ENCODE measurements at places on chromosomes 5 and 9.

DNA sequence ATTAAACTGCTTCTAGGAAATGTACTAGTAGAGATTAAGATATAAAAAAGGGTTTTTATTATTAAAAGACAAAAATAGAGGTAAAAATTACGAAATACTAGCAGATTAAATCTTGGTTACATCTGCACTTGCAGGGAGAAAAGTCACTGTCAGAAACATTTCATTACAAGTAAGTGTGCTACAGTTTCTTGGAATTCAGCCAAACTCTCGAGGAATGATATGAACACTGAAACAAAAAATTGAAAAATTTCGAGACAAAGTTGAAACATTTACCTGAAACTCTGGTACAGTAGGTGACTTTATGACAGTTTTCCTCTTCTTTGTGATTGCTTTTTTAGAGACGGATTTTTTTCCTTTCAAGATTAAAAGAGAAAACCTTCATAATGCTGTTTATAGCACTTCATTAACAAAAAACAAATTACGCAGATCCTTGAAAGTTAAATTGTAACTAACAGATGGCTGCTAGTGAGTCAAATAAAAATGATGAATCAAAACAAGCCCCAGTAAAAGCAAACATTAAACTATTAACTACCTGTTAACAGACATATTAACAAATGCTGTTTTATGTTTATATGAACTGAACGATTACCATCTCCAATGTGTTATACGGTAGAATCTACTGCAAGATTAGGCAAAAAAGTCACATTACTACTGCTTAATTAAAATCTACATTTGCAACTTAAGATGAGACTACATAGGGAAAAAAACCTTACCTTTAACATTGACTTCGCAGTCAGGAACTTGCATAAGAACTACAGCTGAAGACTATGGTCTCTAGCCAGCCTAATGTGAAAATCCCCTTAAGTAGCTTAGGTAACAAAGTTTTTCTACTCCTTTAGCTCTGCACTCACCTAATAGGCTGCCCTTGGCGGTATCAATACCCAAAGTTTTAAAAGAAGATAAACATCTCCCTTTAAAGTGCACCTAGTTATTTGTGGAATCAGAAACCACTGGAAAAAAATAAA is 61.4 kb downstream of the RANBP6 start:
- DNase-seq: no peak

DNA sequence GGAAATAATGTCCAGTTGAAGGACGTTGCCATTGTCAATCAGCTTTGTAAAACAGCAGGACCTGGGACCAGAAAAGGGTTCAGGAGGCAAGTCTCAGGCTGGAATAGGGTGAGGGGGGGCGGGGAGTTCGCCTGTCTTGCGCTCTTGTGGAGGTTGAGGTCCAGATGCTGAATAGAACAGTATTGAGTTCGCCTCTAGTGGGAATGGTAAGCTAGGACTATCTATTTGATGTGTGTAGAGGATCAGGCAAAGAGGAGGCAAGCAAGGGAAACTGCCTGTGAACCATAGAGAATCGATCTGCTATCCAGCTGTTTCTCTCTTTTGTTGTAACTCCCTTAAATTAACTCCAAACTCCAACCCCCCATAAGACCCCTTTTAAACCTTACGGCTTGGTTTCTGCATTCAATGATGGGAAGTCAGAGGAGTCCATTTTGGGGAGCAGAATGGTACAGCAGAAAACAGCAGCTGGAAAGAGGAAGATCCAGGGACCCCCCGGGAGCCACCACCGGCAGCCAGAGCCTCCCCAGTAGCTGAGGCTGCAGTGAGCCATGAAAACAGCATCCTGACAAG is 133.7 kb downstream of the SLC28A3 start:
- DNase-seq: no peak

GRCh38 chr5:17004441-17005106 is 68.5 kb upstream of the MYO10 start:
- no peak for DNase-seq

DNA sequence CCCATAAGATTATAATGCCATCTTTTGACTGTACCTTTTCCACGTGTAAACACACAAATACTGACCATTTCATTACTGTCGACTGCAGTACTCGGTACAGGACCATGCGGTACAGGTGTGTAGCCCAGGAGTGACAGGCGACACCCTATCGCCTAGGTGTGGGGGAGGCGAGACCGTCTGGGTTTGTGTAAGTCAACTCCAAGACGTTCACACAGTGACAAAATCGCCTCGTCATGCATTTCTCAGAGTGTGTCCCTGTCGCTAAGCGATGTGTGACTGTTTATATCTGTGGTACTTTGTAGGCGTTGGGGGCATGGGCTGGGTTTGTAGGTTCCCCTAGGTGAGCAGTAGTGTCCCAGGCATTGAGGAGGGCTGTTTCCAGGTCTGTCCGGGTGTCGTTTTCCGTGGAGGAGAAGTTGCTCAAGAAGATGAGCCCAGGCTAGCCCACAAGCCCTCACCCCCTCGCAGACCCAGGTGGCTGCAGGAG is 20.3 kb downstream of the NEK6 start:
- DNase-seq: no peak

- no peak for DNase-seq
Measured at GRCh38 chr5:74336297-74336696, 304.2 kb downstream of the ENC1 start.

DNA sequence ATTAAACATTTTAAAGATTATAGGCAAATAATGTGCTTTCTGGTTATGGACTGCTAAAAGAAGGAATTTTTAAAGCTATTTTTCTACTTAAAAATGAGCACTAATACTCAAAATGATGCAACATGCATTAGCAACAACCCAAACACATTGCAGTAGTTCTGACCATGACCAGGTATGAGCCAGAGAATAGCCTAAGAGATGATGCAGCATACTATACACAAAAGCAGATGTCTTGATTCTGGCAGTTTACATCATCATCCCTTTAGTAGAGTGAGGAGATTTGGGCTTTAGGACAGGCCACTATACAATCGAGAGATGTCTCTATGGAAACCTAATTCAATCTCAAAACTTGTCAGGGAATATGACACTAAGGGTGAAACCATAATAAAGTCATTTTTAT is 307.1 kb downstream of the PRR16 start:
- no peak for DNase-seq

DNA sequence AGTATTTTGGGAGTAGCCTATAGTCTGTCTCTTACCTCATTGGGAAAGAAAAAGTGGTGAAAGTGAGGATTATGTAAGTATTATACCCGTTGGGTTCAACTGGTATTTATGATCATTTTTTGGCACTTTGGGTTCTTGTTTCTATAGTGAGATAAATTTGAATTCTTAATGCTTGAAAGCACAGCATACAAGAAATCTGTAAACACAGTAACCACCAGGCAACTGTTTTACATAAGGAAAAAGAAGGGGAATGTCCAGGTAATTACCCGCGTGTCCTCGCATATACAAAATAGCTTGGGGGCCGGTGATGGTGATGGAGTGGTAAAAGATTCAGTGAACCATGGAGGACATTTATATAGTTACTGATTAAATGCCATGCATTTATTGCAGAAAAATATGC is 60.5 kb downstream of the BASP1 start:
- DNase-seq: no peak

DNA sequence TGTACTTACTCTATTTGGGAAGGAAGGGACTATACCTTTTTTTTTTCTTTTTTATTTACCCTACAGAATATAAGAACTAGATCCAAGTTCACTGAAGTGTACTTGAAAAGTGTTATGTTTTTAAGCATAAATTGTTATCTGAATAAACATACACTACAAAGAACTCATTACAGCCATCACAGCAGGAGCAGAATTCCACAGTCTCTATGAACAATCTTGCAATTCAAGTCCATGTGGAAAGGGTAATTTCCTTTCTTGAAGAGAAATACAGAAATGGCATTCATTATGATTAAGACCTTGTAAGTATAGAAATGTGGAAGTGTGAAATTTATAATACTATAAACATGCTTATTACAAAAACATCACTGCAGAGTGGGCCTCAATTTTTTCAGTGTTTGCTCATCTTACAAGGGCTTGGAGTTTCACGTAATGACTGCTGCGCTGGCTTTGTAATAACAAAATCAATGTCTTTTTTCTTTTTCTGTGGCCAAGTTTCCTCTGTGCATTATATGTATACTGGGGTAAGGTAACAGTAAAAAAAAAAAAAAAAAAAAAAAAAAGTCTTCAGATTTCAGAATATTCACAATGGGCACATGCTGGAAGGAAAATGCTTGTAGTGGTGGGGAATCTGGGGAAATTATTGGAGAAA is 77.0 kb upstream of the GNA14 start:
- DNase-seq: no peak

Data from HS-27A (cell line).